Osteoblast (primary cell): ENCODE measurements at places on chromosomes 5 and 9.
A peak's percentile ranks its signal among the peaks of the same experiment; 100 is the strongest.

DNA sequence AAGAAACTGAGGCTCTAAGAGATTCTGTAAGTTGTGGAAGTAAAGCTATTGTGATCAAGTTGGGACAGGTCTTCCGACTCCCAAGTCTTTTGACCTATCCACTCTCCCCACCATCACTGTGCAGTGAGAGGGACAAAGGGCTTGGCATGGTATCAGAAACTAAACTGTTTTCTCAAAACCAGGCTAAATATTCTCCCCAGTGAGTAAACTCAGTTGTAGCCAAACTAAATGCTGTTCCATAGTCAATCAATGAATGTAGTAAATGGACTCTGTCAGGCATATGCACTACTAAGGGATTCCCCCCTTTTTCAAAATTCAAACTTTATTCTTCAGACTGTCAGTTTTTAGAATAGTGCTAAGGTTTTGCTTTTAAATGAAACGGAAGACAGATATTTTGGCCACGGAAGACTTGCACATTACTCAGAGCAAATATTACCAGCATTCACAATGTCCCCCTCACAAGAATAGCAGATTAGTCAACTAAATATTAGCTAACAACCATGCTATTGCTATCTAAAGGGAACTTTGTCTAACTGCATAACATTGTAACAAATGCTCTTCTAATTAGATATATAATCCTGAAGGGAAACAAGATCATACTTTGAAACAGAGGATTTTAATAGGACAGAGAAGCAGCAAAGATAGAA, 7.1 kb downstream of the PRKAA1 start:
- DNase-seq = no peak

DNA sequence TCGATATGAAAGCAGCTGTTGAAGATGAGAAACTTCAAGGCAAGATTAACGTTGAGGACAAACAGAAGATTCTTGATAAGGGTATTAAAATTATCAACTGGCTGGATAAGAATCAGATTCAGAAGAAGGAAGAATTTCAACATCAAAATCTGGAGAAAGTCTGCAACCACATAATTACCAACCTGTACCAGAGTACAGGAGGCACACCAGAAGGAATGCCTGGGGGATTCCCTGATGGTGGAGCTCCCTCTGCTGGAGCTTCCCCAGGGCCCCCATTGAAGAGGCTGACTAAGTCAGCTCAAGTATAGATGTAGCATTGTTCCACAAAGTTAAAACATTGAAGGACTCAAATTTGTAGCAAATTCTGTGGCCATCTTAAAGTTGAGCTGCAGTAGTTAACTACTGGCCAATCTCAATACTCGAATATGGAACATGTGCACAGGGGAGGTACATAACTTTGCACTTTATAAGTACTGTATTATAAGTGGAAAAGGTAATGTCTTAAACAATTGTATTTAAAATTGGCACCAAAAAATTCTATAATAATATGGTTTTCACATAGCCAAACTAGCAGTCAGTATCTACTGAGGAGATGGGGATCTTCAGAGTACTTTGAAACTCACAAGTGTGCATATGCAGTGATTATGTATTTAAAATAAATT, 237.5 kb downstream of the CHSY3 start:
- no peak for DNase-seq

DNA sequence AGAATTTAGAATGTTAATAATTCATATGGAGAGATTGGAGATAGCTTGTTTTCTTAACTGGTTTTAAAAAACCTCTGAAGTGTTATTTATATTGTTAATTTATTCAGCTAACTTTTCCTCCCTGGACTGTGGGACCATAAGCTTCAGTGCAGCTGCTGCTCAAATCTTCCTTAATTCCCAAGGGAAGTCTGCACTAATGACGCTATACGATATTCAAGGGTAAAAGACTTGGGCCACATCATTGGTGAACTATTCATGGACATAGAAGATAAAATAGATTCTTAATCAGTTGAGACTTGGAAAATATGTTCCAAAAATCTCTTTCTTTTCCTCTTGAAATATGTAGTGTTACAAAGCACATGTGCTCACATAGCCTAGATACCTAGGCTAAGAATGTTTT, 31.1 kb upstream of the GAS1 start:
- DNase-seq = peak; percentile 63

- DNase-seq = no peak
Observed at GRCh38 chr5:24805230-24805629, 160.5 kb upstream of the CDH10 start.

- no peak for DNase-seq
Observed at GRCh38 chr5:55773057-55773456, 35.2 kb downstream of the DDX4 start.

GRCh38 chr5:83577036-83577636, 105.6 kb downstream of the VCAN start:
- DNase-seq = no peak

- no peak for DNase-seq
Observed at GRCh38 chr9:95142728-95143127, 174.8 kb downstream of the FANCC start.

- no peak for DNase-seq
Observed at GRCh38 chr9:13244181-13244580, 35.3 kb downstream of the MPDZ start.

- DNase-seq = no peak
Observed at GRCh38 chr5:158162026-158162425, 303.1 kb upstream of the CLINT1 start.

DNA sequence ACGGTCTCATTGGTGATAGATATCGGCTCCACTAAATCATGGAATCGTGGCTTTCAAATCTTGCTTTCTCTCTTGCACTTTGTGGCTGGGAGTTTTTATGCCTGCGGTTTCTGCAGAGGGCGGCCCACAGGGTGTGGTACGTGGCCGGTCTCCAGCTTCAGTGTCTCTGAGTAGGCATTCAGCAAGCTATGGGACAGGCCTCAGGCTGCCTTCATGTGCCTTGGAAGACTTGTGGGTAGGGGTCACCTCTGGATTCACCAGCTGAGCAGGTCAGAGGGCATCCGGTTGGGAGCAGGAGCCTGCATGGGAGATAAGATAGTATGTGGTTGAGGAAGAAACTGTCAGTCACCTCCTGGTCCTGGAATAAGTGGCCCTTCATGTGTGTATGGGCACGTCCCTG, 47.7 kb downstream of the AMBP start:
- no peak for DNase-seq

DNA sequence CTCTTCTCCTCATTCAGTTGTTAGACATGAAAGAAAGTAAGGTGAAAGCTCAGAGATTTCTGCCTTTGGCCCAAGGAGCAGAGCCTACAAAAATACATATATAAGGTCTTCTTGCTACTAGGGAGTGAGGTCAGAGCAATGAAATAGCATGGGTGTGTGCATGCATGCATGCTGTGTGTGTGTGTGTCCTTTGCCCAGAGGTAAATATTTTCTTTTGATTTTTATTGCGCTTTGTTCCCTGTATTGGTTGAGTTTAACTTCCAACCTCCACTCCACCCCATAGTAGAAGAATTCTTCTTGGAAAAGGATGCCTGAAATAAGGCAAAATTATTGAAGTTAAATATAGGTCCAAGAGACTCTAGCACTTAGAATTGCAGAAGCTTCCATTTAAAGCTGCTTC, 248.0 kb upstream of the PTGER4 start:
- no peak for DNase-seq

DNA sequence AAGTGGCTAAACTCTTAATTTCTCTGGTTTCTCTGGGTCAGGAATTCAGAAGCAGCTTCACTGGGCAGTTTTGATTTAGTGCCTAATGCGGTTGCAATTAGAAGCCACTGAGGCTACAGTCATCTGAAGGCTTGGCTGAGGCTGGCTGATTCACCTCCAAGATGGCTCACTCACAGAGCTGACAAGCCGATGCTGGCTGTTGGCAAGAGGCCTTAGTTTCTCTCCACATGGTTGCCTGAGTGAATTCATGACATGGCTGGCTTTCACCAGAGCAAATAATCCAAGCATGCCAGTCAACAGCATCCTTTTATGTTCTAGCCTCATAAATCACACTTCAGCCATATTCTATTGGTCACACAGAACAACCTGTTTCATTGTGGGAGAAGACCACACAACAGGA, 2.8 kb upstream of the CDK7 start:
- DNase-seq = no peak

DNA sequence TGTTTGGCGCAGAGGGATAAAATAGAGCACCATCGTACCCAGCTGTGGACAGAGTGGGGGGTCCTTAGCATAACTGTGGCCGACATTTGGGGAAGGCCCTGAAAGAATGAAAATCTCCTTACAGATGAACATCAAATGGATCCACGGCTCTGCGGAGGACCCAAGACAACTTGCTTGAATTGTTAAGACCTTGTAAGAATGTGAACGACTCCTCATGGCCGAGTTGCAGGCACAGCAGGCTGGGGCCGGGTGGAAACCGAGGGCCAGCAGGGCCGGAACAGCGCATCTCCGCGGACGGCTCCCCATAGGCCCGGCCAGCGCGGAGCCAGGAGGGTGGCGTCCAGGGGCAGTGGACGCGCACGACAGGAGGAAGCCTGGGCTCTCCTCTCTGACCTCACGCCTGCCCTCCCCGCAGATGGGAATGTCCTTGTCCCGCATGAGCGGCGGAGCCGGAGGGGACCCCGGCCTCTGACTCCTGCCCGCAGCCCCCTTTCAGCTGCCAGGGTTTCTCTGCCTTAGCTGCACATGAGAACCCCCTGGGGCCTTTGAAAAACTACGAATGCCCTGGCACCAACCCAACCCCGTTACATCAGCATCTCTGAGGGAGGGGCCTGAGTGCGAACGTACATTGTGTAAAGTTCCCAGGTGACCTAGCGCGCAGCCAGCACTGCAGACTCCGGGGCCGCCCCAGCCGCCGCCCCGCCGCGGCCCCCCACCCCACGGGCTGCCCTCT, 36.2 kb upstream of the PTCH1 start:
- DNase-seq = no peak

DNA sequence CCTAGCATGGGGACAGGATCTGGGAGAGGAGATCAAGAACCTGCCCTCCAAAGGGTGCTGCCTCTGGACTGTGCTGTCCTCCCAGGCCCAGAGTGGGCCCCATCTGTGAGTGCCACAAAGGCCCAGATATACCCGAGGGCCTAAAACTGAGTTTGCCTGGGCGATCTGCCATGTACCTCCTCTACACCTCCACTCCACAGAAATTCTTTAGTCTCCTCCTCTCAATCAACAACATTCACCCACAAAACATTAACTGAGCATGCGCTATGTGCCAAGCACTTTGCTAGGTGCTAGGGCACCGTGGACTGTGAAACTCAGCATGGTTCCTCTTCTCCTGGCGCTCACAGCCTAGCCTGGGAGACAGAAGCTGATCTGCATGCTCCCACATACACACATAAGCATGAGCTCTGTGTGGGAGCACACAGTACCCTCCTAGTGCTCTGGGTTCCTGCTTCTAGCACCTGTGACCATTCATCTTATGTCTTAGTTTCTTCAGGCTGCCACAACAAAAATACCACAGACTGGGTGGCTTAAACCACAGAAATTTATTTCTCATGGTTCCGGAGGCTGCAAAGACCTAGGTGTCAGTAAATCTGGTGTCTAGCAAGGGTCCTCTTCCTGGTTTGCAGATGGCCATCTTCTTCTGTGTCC, 82.0 kb upstream of the FSTL4 start:
- no peak for DNase-seq

DNA sequence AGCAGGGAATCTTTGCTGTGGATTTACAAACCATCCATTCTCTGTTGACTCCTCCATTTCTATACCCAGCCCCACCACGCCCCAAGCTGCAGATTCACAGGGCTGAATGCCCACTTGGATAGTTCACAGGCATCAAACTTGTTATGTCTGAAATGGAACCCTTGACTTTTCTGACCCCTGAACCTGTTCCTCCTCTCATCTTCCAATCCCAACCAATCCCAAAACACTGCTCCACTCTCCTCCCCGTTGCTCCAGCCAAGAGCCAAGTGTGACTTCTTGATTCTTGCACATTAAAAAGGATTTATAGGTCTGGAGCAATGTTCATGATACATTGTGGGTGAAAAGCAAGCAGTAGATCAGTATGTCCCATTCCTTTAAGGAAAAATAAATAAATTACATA, 145.6 kb downstream of the DAB2IP start:
- DNase-seq = peak; percentile 61

GRCh38 chr5:42514754-42515153, 91.5 kb downstream of the GHR start:
- no peak for DNase-seq

DNA sequence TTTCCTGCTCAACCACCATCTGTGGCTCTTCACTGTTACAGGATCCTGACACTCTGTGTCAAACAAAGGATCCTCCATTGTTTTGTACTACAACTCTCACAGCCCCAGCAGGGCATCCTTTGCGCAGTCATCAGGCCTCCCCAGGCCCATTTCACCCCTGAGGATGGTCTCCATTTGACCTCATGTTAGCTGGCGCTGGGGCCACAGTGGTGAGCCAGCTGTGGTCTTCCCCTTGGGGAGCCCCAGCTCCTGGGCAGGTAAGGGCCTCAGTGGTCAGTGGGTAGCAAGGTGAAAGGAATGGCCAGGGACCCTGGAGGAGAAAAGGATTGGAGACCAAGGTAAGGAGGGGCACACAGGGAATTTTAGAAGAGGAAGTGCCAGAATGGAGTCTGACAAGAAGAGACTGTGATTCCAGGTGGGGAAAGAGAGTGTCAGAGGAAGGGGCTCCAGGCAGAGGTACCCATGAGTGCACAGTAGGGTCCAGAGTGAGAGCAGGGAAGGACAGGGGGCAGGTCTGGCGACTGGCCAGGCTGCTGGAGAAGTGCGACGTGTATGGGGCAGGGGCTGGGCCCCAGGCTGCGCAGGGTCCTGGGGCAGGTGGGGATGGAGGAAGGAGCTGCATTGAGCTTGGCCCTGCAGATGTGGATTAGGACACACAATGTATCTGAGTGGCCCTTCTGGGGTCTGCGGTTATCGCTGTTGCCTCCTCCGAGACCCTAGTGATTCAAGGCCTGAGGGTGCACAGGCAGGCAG, 109.9 kb downstream of the PHF2 start:
- no peak for DNase-seq

- DNase-seq = no peak
Observed at GRCh38 chr9:115367321-115367720, 249.4 kb upstream of the TNC start.

- DNase-seq = no peak
Observed at GRCh38 chr5:38603691-38604090, 47.2 kb upstream of the LIFR start.

GRCh38 chr5:145925353-145925752, 11.0 kb upstream of the SH3RF2 start:
- no peak for DNase-seq

- DNase-seq = no peak
Observed at GRCh38 chr5:27034565-27034964, 3.8 kb downstream of the CDH9 start.

DNA sequence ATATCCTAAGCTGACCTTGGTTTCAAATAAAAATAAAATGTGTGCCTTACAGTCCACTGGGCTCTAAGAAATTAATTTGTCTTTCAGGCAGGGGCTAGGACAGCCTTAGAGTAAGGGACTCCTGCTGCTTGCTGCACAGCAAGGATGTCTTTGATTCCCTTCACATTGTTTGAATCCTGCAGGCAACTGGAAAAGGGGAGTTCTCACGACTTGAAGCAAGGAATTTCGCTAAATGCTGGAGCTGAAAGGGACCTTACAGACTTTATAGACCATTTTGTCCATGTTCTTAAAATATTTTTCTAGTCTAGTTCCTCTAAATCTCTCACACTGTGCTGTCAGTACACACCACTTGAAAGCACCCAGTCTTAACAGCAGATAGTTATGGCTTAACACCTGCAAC, 35.6 kb downstream of the FBXW11 start:
- DNase-seq = no peak
